ENCODE measurements at places on chromosomes 7 and 10.

GRCh38 chr7:40717242-40717641, 582.4 kb downstream of the SUGCT start:
- no peak for DNase-seq

DNA sequence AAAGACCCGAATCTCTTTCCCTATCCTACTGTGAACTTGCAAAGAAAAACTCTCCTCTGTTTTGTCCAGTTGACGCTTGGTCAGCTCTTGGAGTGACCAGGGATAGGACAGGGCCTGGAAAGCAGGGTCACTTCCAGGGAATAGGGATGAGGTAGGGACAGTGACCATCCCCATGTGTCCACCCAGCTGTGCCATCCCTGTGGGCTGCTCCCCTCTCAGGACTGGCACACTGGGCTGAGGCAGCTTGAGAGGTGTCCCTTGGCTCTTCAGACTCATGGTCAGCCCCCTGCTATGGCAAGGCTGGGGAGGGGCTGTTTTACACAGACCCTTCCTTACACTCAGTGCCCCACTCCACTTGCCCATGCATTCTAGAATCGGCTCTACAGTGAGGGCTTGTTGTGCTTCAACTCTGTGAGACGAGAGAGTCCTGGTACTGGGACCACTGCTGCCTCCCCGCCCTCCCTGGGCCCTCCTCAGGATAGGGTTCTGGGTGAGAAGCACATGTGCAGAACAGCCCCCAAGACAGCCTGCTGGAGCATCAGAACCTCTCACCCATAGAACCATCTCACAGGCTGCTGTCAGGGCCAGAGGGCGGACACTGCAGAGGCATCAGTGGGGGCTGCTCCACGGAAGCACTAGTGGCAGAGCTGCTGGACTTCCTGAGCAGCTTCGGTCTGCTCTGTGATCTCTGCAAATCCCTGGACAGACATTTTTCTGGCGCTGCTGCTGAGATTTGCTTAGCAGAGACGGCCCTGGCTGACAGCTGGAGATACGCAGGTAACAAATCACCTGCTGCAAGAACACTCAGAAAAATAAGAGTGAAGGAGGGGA, 202.8 kb upstream of the CXCL12 start:
- no peak for DNase-seq

DNA sequence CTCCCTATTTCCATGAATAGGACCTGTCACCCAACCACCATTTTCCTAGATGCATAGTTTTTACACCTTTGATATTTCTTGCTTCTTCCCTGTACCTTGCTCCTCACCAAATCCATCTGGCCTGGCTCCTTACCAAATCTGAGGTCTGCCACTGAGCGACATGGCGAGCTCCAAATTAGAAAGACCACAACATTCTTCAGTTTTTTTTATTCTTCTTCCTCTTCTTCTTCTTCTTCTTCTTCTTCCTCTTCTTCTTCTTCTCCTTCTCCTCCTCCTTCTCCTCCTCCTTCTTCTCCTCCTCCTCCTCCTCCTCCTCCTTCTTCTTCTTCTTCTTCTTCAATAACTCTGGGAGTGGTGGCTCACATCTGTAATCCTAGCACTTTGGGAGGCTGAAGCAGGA, 7.1 kb downstream of the CPED1 start:
- DNase-seq = no peak

DNA sequence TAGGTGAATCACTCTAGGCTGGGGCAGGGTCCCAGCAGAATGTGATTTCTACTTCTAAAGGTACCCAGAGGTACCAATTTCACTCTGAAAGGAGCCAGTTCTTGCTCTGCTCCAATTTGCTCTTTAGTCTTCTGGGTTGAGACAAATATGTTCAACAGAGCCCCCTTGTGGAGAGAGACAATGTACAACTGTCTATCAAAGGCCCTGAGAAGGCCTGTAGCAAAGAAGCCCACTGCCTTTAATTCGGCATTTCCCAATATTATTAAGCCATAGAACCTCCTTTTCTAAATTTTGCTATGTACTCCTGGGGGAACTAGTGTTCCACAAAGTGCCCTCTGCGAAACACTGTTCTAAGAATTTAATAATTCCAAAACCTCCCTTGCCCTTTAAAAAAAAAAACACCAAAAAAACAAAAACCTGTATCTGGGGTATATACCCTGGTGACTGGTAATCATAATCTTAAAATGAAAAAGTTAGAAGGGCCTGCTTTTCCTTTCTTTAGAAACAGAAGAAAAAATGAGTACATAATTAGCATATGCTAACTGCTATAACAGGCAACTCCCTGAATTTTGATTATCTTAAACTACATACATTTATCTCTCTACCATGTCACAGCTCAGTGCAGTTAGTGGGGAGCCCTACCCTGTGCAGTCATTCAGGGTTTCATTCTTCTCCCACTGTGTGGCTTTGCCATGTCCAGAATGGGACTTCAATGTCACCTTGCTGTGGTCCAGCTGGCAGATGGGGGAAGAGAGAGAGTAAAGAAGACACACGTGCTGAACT, 160.9 kb upstream of the BMPER start:
- DNase-seq = no peak

- no peak for DNase-seq
Measured at GRCh38 chr7:22853674-22854157, 31.1 kb upstream of the TOMM7 start.

DNA sequence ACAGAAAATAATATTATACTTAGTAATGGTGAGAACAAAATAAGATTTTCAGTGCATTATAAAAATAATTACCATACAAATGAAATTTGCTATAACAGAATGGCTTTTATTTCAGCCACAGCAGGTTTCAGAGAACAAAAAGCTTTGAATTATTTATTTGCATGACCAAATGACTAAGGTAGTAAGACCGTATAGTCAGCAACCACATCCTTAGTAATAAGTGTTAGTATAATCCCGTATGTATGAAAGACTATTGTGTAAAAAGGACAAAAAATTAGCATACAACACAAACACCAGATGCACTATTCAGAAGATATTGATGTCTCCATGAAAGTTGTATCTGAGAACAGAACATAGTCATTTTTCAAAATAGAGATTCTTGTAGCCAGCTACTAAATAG, 12.2 kb downstream of the PDZD8 start:
- no peak for DNase-seq

DNA sequence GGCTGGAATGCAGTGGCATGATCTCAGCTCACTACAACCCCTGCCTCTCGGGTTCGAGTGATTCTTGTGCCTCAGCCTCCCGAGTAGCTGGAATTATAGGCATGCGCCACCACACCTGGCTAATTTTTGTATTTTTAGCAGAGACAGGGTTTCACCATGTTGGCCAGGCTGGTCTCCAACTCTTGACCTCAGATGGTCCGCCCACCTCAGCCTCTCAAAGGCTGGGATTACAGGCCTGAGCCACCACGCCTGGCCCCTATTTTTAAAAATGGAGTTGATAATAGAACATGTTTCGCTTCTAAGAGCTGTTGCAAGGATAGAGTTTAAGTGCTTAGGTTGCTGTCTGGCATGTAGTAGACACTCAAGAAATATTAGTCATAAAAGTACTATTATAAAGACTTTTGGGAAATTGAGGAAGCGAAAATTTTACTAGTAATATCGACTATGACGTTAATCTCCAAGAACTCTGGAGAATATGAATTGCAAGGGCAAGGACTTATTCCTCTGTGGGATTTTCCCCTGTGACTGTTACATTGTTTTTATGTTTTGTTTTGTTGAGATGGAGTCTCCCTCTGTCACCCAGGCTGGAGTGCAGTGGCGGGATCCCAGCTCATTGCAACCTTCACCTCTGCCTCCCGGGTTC, 7.9 kb downstream of the GTF2I start:
- no peak for DNase-seq

DNA sequence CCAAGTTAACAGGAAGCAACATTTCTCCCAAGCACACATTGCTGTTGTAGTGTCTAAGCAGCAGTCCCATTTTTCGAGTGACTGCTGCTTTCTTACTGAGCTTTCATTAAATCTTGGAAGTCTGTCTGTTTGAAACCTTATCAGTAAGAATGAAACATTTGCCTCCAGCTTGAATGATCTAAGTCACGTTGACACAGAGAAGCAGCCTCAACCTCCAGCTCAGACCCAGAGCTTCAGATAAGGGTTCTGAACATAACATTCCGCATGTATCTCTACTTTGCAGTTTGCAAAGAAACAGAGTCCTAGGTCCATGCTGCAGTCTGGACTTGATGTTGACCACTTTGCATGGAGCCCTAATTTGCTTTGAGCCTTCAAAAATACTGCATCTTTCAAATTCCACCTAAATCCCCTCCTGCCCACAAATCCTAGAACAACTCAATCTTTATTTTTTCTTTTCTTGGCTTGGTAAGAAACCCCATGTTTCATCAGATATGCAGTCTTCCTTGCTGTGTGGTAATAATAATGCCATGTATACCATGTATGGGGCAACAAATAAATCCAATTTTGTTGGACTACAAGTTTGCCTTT, 698.7 kb upstream of the IGFBP3 start:
- DNase-seq = no peak

- DNase-seq = no peak
Measured at GRCh38 chr7:73740771-73741170, 2.2 kb upstream of the ABHD11 start.

DNA sequence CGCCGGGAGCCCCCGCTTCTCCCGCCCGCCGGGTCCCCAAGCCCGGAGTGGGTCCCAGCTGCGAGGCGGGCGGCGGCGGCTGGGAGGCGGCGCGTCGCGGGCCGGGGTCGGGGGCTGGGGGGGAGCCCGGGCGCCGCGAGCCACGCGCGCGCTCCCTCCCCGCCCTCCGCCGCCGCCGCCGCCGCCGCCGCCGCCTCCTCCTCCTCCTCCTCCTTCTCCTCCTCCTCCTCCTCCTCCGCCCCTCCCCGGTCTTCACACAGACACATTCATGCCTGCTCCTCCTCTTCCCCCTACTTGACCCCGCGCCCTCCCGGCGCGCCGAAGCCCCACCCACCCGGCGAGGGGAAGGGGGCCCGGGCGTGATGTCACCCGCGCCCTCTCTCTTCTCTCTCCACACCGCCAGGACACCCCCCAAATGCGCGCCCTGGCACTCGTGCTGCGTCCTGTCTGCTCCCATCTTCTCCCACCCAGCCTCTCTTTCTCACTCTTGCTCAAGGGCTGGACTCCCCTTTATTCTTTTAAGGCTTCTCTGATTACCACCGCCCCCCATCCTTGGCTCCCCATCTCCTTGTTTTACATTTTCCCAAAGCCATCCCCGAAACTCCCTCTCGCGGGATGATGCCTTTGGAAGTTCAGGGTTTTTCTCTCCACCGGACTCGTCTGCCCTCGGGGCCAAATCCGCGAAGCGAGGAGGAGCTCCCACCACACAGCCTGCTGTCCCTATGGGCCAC, 967 bp upstream of the GLI3 start:
- DNase-seq = no peak

DNA sequence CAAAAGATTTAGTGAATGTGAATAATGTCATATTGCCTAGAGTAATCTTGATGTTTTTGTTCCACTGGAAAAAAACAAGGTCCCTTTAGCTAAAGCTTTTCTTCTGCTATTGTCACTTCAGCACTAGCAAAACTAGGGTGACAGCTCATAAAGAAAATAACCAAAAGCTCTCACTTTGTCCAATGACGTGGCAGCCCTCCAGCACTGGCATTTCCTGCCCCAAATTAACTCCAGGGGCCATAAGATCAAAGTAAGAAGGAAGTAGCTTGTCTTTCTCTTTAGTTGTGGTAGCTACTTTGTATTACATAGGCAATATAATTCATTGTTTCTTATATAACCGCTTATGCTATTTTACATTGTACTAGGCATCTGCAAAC, 47.3 kb downstream of the LRRN3 start:
- no peak for DNase-seq

GRCh38 chr10:54009672-54010071, 791.4 kb downstream of the PCDH15 start:
- DNase-seq = no peak

DNA sequence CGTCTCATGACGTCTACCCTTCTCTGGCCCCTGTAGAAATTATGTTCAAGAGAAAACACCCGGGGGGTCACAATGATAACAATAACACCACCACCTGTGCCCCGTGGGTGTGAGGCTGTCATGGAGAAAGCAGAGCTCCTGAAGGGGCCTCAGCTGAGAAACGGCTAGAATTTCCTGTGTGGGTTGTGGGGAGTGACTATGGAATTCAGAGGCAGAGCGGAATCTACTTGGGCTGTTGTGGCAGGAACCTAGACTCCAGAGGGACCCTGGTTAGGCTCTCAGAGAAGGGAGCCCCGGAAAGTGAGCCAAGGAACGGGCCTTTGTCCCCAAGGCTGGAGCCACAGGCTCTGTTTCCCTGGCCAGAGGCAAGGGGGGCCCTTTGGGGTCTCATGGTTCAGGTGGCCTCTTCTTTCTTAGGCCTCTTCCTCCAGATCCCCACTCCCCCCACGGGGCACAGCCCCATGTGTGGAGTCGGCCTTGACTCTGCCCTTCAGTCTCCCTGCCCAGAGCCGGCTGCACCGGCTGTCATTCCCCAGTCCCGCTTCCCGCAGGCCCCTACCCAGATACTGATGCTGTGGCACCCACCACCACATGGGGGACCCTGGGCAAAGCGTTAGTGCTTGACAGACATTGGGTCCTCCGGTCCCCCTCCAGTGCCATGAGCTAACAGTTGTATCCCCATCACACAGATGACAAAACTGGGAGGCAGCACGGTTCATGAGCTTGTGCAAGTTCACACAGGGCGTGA, 6.5 kb upstream of the GIMAP8 start:
- DNase-seq = no peak
